ENCODE measurements at places on chromosomes 7 and 10.
A peak's percentile ranks its signal among the peaks of the same experiment; 100 is the strongest.

DNA sequence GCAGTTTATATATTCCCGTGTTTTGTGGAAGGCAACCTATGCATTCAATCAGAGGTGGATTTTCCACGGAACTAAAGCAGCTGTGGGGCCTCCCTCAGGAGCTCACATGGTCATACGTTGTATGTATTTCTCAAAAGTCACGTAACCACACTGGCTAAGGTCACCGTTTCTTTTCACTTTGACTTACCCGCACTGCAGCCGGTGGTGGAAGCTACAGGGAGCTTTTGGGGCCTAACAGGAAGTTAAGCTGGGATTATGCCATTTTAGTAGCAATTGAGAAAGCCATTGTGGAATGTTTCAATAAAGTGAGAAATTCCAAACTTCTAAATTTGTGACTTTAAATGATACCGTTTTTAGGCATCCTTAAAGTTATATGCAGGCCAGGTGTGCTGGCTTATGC, 111.2 kb upstream of the KLF6 start:
- DNase-seq, result no peak

GRCh38 chr7:44217223-44217714, 16.5 kb downstream of the YKT6 start:
- DNase-seq, result no peak

DNA sequence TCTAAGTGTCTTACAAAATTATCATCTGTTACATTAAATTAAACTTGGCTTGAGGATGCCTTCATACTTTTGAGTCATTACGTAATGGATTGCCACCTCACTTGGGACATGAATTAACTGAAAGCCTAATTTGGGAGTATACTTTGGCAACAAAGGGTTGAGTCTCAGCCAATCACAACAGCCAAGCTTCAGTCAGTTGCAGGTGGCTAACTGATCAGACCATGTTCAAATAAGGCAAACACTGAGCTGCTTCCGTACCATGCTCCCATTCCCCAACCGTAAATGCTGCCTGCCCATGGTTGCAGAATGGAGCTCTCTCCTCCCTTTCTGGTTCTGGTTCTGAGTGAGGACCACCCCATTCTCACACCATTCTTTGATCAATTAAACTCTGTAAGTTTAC, 92.9 kb upstream of the STK17A start:
- no peak for DNase-seq

DNA sequence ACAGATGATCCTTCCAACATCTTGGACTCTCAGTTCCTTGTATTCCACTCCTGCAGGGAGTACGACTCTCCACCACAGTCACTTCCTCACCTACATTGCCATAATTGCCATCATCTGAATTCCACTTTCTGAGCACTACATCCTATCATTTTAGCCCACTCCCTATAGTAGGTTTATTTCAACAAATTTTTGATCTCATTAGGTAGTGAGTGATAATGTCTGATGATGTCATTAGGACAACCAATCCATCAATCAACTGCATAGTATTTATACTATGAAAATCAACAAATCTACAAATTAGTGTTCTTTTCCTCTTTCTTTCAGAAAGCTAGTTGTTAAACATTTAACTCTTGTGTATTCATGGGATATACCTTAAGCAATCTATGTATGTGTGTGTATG, 13.7 kb upstream of the TRA2A start:
- no peak for DNase-seq

DNA sequence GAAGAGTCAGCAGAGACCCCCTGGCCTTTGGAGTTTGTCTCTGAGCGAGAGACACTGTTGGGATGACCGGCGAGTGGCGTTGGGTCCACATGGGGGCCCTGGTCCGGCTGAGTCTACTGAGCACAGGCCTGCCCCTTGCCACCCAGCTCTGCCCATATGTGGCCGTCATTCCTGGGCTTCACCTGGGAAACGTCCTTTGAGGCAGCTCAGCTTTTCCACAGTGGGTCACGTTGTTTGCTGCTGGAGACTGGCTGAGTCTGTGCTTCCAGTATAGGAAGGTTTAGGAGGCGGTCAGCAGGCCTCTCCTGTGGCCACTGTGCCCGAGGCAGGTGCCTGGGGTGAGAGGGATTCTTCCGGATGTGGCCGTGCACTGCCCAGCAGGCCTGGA, 17.1 kb downstream of the ADAM8 start:
- DNase-seq, result no peak

DNA sequence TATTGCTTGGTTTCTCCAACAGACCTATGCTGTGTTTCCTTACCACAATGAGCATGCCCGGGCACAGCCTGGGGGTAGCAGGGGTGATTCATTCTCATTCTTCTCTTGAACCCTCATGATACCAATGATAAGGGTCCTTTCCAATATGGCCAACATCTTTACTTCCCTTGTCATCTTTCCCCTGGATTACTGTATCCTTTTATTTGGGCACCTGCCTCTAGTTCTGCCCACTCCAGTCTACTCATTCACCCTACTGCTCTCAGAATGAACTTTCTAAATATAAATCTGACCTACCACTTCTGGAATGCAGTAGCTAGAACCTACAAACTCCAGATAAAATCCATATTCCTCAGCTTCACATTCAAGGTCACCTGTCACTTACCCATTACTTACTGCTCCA, 26.4 kb upstream of the ITPRID1 start:
- no peak for DNase-seq

GRCh38 chr10:86023336-86023735, 343.3 kb downstream of the GRID1 start:
- no peak for DNase-seq

GRCh38 chr10:98394851-98395440, 20.0 kb downstream of the PYROXD2 start:
- no peak for DNase-seq

- no peak for DNase-seq
These were observed 242.1 kb upstream of the PITRM1 start for GRCh38 chr10:3414667-3415023.

DNA sequence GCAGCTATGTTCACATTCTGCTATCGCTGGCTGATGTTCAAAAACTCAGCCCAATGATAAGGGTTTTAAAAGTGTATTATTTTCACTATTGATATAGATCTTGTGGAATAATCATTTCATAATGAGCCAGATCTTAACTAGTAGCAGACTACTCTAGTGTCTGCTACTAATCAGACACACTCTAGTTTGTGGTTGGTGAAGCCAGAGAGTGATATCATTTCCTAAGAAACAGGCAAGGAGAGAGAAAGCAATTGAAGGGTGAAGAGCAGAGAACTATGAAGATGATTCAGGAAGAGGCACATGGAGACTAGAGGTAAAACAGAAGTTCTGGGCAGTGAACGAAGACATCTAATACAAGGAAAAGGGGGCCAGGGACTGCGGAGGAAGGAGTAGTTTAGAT, 58.2 kb upstream of the BET1 start:
- DNase-seq, result no peak

GRCh38 chr10:80870282-80870681, 332.6 kb downstream of the SH2D4B start:
- DNase-seq, result no peak

DNA sequence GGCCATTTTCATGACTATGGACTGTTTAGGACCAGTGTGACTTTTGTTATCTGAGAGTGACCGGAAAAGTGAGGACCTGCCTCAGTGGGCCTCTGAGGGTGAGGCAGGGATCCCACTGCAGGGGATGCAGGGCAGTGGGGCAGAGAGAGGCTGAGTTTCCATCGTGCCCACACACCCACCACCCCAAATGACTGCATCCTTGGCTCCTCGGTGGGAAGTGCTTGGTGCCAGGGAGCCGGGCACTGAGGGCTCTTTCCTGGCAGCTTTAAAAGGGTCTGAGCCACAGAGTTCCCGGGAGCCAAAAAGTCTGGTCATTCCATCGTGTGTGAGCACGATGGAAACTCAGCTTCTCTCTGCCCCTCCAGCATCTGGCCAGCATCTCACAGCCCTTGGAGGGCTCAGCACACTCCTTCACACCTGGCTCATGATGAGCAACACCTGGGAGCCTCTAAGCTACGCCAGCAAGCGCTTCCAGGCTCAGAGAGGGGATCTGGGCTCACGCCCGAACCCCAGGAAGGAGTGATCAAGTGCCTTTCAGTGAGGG, 59.1 kb downstream of the RAMP3 start:
- no peak for DNase-seq

DNA sequence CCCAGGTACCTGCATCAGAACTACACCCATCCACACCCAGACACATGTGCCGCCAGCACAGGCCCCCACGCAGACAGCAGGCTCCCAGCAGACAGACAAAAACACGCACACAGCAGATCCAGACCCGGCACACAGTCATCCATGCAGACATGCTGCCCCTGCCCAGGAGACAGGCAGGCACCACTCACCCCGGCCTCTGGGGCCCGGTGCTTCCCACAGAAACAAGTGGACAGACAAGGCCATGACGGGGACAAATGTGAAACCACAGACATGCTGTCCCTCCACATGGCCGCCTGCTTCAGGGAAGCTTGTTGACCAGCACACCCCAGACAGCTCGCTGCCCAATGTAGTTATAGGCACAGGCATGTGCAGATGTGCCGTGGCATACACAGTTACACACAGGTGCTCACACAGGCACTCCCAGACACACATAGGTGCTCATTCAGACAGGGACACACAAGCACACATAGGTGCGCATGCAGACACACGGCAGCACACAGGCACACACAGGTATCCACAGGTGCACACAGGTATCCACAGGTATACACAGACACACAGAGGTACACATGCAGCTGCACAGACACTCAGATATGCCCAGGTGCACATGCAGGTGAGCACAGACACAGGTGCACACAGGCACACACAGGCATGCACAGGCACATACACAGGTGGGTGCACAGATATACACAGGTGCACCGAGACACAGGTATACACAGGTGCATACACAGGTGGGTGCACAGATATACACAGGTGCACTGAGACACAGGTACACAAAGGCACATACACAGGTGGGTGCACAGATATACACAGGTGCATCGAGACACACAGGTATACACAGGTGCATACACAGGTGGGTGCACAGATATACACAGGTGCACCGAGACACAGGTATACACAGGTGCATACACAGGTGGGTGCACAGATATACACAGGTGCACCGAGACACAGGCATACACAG, 10.5 kb upstream of the SCART1 start:
- no peak for DNase-seq

DNA sequence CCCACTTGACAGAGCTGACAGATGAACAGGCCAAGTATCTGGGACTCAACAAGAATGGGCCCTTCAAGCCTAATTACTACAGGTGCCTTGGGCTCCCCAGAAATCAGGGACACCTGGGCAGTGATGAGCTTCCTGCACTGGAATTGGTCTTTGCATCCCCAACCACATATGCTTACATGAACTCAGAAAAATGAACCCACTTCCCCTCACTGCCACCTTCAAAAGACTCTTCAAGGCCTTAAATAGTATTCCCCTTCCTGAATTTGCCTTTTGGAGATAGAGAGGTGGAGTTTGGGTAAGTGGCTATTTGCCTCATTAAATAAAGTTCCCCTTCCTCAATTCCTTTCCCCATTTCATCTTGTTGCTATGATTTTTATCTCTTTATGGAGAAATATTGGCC, 7.8 kb upstream of the STRIP2 start:
- no peak for DNase-seq

- DNase-seq, result peak; percentile 50
These were observed 6.5 kb downstream of the AGFG2 start for GRCh38 chr7:100545360-100546128.

- no peak for DNase-seq
These were observed 108.7 kb downstream of the TBXAS1 start for GRCh38 chr7:139937715-139938114.

GRCh38 chr7:66877577-66878300, 43.3 kb upstream of the TMEM248 start:
- no peak for DNase-seq

Measured in DMS153 (cell line).